ENCODE measurements at places on chromosomes 5 and 9.

- DNase-seq, result no peak
Observed at GRCh38 chr9:14723301-14723700, 768 bp upstream of the CER1 start.

- DNase-seq, result no peak
Observed at GRCh38 chr5:61472172-61472958, 140.3 kb downstream of the ZSWIM6 start.

DNA sequence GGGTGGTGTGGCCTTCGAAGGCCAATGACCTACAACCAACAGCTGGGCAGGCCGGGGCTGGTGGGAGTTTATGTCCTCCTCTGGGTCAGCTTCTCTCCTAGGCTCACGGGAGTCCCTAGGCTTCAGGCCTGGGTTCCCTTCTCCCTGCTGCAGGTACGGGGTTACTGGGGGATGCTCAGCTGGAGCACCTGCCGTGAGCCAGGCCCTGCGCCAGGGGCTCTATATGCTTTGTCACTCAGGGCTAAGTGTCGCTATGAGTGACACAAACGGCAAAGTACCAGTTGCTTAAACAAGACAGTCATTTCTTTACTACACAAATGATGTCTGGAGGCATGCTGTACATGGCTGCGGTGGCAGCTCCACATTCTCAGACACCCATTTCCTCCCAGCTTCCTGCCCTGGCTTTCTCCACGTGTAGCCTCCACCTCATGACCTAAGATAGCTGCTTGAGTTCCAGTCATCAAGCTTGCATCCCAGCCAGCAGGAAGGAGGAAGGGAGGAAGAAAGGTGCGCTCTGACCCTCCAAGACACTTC is 22.5 kb upstream of the NINJ1 start:
- no peak for DNase-seq

DNA sequence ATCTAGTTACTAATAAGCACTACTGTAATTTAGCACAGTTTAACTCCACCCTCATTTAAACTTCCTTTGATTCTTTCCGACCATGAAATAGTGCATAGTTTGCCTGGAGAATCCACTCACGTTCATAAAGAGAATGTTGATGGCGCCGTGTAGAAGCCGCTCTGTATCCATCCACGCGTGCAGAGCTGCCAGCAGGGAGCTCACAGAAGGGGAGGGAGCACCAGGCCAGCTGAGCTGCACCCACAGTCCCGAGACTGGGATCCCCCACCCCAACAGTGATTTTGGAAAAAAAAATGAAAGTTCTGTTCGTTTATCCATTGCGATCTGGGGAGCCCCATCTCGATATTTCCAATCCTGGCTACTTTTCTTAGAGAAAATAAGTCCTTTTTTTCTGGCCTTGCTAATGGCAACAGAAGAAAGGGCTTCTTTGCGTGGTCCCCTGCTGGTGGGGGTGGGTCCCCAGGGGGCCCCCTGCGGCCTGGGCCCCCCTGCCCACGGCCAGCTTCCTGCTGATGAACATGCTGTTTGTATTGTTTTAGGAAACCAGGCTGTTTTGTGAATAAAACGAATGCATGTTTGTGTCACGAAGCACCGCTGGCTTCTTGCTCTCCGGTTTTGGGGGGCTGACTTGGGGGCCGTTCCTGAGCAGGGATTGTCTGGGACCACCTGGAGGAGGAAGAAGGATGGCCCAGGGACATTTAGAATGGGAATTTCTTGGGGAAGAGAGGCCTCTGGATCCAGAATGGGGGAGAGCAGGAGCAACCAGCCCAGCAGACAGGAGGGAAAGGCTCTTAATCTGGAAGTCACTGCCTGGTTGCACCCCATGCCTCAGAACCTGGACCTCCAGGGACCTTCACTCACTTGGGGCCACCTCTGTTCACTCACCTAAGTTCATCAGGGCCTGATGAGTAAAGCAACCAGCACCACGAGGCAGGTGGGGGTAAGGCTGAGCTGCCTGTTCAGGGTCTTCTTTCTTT is 35.4 kb downstream of the CXXC5 start:
- no peak for DNase-seq

DNA sequence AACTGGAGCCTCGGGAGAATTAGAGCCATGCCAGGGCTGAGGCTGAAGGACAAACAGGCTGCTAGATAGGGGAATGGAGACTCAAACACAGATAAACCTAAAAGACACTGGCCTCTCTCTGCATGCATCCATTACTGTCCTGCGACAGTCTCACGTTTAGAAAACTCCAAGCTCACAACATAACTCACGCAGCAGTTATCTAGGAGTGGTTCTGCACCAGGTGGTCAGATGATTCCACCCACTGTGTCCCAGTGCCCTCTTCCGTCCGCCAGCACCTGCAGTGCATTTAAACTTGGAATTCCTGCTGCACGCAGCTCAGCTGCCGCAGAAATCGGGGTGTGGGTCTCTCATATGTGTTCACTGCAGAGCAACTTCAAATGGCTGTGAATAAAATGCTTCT is 272.6 kb upstream of the IRX2 start:
- no peak for DNase-seq

DNA sequence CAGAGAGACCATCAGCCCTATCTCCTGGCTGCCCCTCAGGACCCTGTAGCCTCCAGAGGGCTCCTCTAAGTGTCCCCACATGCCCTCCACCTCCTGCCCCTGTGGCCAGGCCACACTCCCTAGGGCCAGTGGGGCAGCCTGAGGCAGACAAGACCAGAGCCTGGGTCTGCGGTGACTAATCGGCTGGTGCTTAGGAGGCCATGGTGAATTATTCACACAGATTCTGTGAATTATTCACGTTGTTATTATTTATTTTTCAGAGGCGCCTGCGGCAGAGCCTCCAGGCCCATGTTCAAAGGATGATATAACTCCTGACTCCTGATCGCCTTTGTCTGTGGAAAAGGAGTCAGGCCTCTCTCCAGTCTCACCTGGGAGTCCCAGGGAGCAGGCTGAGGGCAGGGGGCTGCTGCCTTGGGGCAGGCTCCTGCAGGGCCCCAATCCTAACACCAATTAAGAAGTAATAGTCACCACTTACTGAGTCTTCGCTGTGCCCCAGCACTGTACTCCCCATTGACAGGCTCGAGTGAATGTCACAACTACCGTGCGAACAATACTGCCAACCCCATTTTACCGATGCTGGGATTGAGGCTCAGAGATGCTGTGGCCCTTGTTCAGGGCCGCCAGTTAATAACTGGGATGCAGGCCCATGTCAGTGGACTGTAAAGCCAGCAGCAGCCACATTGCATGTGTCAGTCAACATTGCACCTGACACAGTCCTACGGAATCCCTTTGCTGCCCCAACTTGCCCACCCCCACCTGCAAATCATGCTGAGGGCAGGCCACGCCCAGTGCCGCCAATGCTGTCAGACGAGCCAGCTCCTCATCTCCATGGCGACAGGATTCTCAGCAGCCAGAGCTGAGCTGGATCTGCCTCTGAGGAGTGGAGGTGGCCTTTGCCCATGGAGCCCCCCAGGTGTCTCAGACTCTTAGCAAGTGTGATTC is 94.9 kb downstream of the PCDH1 start:
- no peak for DNase-seq
